ENCODE measurements at places on chromosomes 4 and X.

- DNase-seq, result no peak
These were observed 623.5 kb upstream of the NR3C2 start for GRCh38 chr4:149065753-149066152.

DNA sequence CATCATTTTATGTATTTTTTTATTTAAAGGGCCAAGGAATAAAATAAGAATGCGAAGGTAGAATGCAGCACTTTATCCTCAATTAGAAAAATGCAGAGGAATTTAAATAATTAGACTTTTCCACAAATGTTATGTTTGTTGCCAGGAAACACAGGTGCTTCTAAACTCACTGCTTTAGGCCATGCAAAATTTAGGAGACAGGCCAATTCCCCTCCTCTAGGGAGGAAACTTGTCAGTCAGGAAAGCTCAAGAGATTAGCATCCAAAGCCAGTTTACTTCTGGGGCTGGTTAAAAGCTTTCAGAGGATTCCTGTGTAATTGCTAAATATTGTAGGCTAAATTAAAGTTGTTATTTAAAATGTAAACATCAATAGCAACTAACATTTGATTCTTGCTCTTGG is 124.5 kb downstream of the DMD start:
- no peak for DNase-seq

DNA sequence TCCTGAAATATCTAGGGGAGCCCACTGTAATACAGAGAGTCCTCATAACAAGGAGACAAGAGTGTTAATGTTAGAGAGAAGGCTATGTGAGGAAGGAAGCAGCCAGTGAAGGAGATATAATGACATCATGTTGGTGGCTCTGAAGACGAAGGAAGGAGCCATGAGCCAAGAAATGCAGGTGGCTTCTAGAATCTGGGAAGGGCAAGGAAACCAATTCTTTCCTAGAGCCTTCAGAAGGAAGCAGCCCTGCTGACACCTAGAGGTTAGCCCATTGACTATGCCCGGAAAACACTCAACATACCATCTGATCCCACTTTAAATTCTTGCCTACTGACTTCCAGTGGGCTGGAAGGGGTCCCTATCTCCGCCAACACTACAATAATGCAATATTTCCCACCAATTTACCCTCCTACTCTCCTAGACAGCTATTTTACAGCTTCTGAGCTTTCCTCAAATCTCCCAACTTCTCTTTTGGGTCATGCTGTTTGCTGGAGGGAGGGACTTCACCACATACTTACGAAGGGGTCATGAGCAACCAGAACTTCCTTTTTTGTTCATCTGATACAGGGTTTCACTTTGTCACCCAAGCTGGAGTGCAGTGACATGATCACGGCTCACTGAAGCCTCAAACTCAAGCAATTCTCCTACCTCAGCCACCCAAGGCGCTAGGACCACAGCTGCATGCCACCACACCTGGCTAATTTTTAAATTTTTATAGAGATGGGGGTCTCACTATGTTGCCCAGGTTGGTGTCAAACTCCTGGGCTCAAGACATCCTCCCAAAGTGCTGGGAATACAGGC is 25.2 kb upstream of the G3BP2 start:
- no peak for DNase-seq

DNA sequence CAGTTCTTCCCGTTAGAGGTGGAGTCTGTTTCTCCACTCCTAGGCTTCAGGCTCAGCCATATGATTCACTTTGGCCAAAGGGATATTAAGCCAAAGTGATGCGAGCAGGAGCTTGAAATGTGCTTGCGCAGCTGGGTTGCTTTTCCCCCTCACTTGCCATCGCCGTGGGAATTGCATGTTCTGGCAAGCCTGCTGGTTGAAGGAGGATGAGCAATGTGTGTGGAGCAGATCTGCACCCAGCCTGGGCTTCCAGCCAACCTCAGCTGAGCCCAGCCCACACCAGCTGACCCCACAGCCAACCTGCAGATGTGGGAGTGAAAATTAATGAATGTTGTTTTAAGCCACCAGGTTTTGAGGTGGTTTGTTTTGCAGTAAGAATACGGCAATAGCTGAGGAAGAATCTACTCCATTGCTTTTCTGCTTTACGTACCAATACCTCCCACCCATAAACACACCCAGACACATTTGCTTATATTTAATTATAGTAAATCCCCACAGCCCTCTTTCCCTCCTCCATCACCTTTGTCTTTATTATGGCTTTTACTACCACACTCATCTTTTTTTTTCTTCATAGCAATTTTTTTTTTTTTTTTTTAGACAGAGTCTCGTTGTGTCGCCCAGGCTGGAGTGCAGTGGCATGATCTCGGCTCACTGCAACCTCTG is 132.8 kb upstream of the FUNDC1 start:
- DNase-seq, result no peak

DNA sequence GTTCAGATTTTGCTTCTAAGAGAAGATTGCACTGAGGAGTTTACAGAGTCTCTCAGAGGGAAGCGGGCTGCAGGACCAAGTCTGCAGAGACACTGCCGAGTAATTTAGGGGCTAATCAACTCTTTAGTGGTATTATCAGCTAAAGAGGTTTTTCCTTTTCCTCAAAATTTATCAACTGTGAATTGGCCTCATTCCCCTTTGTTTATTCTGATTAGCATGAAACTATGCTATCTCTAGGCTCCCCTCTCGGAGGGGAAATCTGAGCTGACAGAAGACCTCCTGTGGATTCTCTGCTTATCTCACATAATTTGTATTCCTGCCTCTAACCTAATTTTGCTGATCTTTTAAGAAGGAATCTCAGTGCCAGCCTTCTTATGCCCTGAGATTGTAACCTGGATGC is 201.0 kb downstream of the DCTD start:
- DNase-seq, result no peak

GRCh38 chr4:79578606-79579005 is 170.6 kb upstream of the GK2 start:
- no peak for DNase-seq

GRCh38 chrX:12814420-12814819 is 23.2 kb downstream of the PRPS2 start:
- no peak for DNase-seq

DNA sequence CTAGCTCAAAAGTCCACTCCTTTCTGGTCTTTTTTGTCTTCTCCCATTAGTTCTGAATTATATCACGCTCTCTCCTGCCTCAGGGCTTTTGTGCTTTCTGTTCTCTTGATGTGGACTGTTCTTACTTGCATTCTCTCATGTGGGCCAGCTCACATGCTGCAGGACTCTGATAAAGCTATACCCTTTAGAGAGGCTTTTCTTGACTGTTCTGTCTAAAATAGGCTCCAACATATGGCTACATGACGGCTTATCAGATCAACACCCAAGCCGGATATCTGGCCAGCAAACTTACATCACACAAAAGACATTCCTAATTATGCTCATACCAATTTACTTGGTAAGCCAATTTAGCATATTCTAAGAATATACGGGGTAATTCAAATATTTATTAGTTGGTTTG is 1494.5 kb downstream of the TECRL start:
- DNase-seq, result no peak

- no peak for DNase-seq
These were observed 57.6 kb downstream of the MAPK10 start for GRCh38 chr4:86302251-86302650.

GRCh38 chrX:153560000-153560399 is 38.9 kb downstream of the CCNQ start:
- no peak for DNase-seq

DNA sequence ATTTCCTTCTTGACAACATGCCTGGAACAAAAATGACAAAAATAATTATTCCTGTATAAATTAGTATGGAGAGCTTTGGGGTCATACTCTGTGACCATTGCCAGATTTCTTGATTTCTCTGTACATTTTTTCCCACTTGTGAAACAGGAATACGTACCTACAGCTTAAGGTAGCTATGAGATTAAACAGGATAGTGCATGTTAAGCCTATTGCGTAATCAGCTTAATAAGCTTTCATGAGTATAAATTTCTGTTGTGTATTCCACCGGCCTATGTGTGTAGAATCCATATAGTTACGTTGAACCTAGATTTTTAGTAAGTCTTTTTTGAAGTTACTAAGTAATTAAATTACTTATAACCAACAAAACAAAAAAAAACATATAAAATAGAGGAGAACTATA is 334.9 kb downstream of the DCTD start:
- DNase-seq, result no peak

DNA sequence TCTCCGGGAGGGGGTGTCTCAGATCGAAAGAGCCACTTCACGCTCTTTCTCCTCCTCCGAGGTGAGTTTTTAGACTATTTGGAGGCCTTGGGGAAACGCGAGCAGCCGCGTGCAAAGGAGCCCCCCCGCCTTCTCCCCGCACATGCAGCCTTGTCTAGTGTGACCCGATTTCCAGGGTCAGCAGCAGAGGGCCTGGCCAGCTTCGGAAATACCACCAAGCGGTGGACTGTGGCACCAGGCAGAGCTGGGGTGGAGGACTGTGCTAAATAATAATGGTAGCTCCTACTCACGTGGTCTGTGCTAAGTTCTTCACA is 79.3 kb upstream of the BCOR start:
- DNase-seq, result no peak

DNA sequence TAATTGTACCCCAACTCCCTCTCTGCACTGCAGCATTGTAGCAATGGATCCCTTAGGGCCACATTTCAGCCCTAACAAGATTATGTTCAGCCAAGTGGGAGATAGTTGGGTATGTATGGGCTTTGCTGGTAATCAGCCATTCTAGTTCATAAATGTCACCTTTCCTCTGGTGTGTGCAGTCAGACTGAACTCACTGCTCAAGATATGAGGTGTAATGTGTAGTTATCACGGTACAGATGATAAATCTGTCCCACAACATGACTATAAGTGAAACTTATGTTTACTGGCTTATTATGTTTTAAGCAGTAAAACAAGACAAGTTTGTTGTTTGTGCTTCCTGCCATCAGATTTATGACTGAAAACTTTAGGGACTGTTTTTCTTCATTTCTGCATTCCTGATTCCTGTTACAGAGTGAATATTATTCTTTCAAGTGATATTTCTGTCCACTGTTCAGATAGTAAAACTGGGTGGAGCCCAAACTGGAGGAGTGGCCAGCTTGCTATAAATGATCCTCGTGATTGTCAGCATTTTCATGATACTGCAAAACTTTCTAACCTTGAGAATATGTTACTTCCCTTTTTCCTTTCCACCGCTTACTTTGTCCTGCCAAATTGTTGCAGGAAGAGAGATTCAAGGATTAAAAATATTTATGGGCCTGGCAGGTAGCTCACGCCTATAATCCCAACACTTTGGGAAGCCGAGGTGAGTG is 44.9 kb downstream of the ANAPC4 start:
- no peak for DNase-seq

DNA sequence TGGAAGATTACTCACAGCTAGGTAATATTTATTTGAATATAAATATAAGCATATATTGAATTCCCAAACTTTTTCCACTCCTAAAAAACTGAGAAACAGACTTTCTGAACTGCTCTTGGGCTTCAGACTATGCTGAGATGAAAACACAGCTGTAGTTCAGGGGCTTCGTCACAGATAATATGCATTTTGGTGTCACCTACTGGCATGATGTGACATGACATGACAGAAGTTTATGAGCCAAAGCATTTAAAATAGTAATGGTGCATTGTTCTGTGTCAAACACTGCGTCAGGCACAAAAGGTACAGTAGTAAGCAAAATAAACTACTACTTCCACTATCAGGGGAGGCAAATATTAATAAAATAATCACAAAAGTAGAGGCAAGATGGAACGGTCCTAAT is 171.3 kb downstream of the BTC start:
- DNase-seq, result no peak

- no peak for DNase-seq
These were observed 301.7 kb upstream of the DIPK2B start for GRCh38 chrX:45502396-45502795.

DNA sequence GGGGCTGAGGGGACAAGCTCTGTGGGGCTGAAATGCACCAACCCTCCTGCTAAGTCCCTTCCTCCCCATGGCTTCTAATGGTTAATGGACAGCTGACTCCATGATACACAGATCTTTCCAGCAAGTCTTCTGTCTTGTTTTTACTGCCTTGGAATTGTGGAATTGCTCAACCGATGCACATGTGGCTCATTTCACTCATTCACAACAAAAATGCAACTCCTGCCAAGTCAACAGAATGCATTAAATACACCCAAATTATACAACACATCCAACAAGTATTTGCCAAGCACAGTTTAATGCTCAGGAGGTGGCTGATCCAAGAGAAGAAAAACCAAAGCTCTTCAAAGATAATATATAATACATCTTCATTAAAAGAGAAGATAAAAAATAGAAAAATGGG is 61.9 kb upstream of the PAGE4 start:
- no peak for DNase-seq
